ENCODE measurements at places on chromosomes 12 and 14.

DNA sequence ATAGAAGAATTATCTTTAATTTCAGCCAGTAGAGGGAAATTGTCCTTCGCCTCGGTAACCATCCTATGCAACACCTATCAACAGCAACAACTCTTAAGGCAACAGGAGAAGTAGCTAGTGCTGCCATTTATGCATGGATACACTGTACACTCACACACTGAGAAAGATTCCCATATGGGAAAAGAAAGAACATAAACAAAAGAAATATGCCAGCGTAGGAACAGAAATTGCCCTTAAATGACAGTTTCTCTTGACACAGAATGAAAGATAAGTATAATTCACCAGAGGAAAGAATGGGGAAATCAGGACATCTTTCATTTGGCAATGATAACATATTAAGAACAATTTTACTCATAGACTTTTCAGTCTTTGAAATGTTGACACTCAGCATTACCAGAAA lies 466.9 kb downstream of the BCAT1 start:
- no peak for DNase-seq

GRCh38 chr12:104177663-104178501 lies 37.7 kb upstream of the TXNRD1 start:
- DNase-seq = peak; percentile 83

DNA sequence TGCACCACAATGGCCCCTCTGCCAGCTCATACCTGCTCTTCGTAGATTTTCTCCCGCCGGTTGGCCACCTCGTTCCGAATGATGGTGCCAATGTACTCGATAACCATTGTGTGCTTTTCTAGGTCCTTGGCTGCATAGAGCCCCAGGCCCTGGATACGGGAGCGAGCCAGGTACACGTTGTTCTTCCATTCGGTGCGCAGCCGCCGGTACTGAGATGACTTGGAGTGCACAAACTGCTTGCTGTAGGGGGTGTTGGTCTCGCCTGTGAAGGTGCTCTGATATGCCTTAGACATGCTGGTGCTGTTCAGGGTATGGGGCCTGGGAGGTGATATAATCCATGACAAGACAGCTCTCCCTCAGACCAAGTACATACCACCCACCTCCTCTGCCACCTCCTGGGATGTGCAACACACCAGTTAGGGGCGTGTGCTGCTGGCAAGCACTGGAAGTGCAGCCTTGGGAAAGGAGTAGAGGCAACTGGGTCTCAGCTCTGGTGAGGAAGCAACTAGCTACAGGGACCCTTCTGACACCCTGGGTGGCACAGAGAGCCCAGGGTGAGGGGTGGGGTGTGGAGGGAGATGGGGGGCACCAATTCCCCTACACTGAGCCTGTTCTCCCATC lies 4.1 kb upstream of the PRKAG1 start:
- DNase-seq = no peak

- DNase-seq = no peak
Measured at GRCh38 chr12:60535363-60535762, 939.5 kb downstream of the SLC16A7 start.

- no peak for DNase-seq
Measured at GRCh38 chr12:126482238-126482889, 1417.1 kb downstream of the AACS start.

GRCh38 chr14:94411638-94412037 lies 23.2 kb upstream of the SERPINA1 start:
- no peak for DNase-seq

DNA sequence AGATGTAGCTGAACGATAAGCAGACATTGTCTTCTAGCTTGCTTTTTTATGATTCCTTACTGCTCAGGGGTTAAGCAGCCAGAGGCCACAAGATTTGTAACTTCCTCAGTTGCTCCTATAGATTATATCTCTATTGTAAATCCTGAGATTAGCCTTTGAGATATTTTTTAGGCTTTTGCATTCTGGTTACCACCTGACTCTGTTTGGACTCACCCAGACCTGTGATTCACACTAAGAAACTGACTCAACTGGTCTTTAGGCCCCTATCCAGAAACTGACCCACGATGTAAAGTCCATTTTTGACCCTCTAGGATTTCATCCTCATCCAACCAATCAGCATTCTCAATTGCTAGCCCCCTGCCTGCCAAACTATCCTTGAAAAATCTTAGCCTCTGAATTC lies 194.4 kb downstream of the RASSF9 start:
- no peak for DNase-seq

All from hepatic stellate cell (primary cell).